Hematopoietic multipotent progenitor cell treated with erythropoietin and hydrocortisone succinate and interleukin-3 and kit ligand, for 4 days (in vitro differentiated cells): ENCODE measurements at places on chromosomes 16 and 17.

- DNase-seq = no peak
Measured at GRCh38 chr17:12250973-12251372, 230.3 kb downstream of the MAP2K4 start.

DNA sequence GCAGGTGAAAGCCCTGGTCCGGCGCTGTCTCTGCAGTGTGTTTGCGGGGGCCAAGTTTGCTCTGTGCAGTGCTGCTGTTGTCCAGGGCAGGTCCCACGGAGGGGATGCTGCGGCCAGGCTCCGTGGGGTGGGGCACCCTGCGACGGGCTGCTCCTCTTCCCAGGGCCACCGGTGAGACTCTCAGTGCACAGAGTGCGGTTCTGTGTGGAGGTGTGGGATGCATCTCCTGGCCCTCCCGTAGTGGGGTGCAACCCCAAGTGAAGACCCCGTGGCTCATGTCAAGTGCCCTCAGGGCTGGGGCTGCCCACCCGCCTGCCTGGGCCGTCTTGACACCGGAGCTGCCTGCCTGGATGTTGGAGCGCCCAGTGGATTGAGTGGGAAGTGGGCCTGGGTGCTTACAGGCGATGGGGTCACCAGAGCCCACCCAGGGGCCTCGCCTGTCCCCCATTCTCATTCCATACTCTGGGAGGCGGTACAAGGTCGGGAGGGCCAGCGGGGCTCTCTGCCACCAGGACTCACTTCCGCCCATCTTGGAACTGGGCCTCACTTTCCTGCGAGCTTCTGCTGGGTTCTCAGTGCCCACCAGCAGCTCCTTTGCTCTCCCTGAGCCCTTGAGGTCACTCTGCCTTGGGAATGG, 119.9 kb downstream of the BANP start:
- DNase-seq = no peak

DNA sequence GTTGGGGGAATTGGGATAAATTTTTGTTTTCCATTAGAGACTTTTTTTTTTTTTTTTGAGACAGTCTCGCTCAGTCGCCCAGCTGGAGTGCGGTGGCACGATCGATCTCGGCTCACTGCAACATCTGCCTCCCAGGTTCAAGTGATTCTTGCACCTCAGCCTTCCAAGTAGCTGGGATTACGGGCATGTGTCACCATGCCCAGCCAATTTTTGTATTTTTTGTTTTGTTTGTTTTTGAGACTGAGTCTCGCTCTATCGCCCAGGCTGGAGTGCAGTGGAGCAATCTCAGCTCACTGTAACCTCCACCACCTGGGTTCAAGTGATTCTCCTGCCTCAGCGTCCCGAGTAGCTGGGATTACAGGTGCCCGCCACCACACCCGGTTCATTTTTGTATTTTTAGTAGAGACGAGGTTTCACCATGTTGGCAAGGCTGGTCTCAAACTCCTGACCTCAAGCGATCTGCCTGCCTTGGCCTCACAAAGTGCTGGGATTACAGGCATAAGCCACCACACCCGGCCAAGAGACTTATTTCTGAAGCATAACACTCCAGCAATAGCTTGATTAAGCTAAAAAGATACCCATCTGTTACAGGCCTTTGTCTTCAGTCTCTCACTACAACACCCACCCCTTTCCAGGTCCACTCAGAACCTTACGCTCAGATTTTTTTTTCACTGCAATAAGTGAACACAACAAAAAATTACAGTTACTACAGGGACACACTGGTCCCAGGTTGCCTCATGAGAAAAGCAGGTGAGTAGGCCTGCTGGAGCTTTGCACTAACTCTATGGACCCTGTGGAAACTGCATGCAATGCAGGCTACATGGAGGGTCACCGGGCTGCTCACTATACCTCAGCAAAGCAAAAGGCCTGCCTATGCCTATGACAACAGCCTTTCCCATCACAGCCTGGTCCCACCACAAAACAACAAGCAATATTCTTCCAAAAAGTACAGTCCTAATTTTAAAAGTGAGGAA, 34.6 kb downstream of the KANSL1 start:
- no peak for DNase-seq

- DNase-seq = no peak
Measured at GRCh38 chr16:53415504-53415903, 18.8 kb upstream of the RBL2 start.

- DNase-seq = no peak
Measured at GRCh38 chr16:89697161-89697615, 4.3 kb downstream of the SPATA2L start.

DNA sequence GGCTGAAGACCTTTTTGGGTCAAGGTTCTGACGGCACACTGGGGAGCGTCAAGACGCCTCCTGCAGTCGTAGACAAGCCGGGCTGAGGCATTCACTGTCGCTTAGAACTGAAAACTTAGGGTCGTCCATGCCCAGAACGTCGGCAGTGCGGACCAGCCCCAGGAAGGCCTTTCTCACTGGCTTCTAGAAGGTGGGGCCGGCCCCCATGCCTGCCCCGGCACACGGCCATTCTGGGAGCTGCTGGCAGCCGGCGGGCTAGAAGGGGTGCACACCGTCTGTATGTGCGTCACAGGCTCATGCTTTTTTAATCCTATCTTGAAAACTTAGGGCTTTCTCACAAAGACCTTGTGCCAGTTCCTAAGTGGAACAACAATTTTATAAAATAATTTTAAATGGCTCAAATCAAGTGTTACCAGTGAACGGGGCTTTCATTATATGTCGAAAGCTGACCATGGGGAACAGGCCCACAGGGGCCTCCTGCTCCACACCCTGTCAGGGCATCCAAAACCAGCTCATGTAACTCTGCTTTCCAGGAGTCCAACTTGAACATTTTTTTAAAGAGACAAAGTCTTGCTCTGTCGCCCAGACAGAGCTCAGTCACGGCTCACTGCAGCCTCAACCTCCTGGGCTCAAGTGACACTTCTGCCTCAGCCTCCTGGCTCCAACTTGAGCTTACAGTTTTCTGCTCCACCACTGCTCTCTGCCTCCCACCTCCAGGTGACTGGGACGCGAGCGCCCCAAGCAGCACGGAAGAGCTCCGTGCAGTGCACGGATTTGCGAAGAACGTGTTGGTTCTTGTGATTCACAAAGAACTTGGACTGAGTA, 111.2 kb downstream of the ANKRD11 start:
- DNase-seq = no peak

GRCh38 chr17:9414471-9414870, 161.1 kb downstream of the STX8 start:
- no peak for DNase-seq

DNA sequence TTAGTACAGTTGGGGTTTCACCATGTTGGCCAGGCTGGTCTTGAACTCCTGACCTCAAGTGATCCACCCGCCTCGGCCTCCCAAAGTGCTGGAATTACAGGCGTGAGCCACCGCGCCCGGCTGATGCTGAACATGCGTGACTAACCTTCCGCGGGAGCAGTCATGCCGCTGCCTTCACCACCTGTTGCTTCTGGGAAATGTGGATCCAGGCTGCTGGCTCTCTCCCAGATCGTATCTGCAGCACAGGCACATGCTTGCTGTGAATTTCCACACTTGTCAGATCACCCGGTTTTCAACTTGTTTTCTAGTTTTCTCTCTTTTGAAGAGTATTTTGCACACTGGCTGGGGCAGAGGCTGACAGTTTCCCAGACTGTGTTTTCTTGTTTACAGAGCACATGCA, 97.9 kb downstream of the ADCY9 start:
- DNase-seq = no peak

GRCh38 chr16:10756574-10756973, 12.9 kb downstream of the NUBP1 start:
- peak; percentile 28 for DNase-seq

- DNase-seq = no peak
Measured at GRCh38 chr16:80816356-80816755, 12.0 kb upstream of the CDYL2 start.

DNA sequence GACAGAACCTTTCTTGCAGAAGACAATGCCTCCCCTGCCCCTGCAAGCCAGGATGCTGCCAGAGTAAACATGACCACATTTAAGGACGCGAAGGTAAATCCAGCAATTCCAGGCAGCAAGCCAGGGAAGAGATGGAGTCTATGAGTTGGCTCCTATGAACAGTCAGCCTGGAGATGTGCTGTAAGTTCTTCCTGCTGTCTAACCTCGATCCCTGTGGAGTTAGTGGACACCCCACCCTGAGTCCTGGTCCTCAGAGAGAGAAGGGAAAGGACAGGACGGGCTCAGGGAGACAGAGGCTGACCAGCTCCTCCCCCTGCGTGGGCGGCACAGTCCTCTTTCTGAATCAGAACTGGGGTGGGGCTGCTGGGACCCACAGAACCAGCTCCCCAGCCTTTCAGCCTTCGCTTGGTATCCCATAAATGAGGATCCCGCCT, 24.9 kb downstream of the CDC42EP4 start:
- DNase-seq = no peak

GRCh38 chr16:49527611-49528010, 154.0 kb downstream of the C16orf78 start:
- peak; percentile 19 for DNase-seq

GRCh38 chr17:45706033-45706432, 78.1 kb upstream of the CRHR1 start:
- no peak for DNase-seq

GRCh38 chr17:31007695-31008373, 37.0 kb downstream of the RNF135 start:
- DNase-seq = no peak

DNA sequence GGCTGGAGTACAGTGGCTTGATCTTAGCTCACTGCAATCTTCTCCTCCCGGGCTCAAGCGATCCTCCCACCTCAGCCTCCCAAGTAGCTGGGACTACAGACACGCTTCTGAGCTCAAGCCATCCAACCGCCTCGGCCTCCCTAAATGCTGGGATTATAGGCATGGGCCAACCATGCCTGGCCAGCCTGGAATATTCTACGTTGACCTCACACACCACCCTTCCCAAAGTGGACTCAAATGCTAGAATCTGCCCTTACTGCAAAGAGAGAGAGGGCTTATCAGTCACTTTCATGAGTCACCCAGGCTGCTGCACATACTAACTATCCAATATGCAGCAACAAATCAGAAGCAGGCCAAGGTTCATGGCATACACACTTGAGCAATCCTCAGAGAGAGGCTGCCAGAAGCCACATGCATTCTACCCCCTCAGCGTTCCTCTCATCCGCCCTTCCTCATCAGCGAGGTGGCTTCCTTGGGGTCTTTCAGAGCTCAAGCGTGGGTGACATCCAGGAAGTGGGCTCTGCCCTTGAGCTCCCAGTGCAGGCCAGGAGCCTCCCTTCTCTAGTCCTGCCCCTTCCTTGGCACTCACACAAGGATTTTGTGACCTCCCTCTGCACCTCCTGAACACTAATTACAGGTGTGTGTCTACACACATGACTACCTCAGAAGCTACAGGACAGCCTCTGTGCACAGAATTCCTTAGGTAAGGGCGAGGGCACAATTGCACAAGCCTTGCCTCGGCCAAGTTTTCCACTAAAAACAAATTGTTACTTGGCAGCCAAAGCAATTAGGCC, 24.8 kb upstream of the SIAH1 start:
- DNase-seq = peak; percentile 49

- DNase-seq = no peak
Measured at GRCh38 chr16:84545114-84545737, 40.8 kb upstream of the MEAK7 start.

DNA sequence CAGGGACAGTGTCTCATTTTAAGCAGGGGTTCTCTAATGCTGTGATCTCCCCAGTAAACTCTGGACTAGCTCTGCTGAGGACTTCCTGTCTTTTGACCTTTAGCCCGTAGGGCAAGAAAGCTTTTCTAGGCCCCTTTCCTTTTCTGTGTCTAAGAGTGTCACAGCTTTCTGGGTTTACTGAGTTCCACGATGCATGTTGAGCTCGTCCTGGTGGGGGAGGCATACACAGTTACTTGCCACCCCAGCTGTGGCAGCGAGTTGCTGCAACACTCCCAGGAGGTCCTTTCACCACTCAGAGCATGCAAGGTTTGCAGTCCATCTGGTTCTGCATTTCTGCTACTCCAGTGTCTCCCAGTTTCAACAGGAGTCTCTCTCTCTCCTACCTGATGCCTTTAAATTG, 23.7 kb downstream of the NOD2 start:
- no peak for DNase-seq

- DNase-seq = no peak
Measured at GRCh38 chr16:15607700-15608396, 35.1 kb downstream of the MARF1 start.

GRCh38 chr16:54455030-54455725, 168.6 kb upstream of the IRX3 start:
- DNase-seq = no peak

GRCh38 chr17:8976638-8977037, 11.1 kb upstream of the PIK3R5 start:
- DNase-seq = no peak

GRCh38 chr17:66448026-66448639, 145.7 kb downstream of the PRKCA start:
- no peak for DNase-seq

DNA sequence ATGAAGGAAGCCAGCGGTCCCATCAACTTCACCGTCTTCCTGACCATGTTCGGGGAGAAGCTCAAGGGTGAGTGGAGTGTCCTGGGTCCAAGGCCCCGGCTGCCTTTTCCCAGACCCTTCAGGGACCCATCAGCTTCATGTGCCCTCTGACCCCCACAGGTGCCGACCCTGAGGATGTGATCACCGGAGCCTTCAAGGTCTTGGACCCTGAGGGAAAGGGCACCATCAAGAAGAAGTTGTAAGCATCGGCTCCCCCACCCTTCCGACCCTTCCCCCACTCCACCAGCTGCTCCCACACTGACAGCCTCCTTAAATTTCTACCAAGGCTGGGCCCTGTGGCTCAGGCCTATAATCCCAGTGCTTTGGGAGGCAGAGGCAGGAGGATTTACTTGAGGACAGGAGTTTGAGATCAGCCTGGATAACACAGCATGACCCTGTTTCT, 1.9 kb downstream of the MYL11 start:
- DNase-seq = no peak

DNA sequence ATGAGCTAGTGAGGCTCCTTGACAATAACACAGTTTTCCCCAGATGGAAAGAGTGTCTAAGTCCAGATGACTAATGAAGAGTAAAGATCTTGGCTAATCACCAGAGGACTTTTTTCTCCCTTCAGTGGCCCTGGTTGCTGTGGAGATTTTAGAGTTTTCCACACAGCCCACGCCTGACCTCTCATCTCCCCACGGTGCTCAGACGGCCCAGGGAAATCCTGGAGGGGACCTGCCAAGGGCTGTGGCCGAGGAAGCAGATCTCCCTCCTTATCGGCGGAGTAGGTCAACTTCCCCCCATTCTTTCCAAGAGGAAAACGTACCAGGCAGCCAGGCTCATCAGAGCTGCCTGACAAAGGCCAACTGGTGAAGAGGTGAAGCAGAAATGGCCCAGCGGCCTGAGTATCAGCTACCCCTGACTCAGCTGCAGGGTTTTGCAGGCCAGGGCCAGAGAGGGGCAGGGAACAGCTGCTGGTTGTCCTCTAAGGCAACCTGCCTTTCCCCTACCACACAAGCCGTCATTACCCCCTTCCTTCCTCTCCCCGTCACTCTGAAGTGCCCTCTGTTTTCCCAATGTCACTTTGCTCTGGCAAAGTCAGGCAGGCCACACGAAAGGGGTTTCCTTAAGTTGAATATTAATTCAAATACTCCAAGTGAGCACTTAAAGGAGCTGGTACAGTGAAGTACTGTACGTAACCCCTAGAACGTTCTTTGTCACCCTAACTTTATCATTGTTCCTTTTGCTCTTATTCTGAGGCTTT, 140.2 kb upstream of the ADAMTS18 start:
- DNase-seq = no peak
